ENCODE measurements at places on chromosomes 3 and 15. TPM values are rescaled to one million over a fixed set of nuclear protein-coding genes. Genes with fewer than 3 reads are reported as not detected.

DNA sequence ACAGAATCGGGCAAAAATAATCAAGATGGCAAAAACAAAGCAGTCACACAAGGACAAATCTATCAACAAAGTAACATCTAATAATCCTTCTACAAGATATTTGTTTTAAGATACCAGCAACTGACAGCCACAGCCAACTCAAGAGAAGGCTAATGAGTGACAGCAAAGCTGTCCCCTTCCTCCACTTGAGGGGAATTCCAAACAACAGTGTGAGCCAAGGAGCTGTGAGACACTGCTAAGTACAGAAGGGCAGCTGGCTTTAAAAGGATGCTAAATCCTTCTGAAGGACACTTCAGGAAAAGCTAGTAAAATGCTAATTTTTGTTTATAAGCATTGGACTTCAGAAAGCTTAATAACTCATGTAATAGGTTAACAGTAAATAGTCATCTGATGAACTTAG is 120.3 kb upstream of the GOLGA8J start:
- DNase-seq = no peak

DNA sequence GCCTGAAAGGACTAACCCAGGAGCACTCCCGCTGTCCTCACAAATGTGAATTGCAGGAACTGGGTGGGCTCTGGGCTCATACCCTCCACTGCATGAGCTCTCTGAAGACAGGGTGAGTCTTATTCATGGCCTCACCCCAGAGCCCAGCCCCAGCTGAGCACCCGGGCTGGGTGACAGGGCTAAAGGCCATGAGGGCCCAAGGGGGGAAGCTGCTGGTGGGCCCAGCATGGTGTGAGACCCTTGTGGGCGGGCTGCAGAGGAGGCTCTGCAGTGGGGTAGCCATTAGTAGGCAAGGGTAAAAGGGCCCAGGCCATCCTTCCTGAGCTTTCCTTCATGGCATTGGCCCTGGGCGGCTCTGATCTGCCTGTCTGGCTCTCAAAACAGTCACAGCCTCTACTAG is 30.3 kb downstream of the SRPRB start:
- no peak for DNase-seq

The SLC38A3 gene
- polyA plus RNA-seq = not detected

DNA sequence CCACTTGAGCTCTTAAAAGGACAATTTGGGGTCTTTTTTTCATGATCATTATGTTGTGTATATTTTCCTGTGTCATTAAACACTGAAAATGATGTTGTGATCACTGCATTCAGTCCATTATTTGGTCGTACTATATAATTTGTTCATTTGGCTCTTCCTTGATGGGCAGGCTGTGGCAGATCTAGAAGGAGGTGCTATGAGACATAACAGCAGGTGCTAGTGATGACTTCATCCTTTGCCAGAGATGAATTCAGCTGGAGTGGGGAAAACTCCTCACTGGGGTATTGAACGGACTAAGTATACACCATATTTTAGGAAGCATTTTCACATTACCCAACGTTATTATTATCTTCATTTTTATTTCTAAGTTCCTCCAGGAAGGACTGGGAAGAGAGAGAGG is 12.0 kb downstream of the CMTM7 start:
- peak; percentile 69 for DNase-seq

The RPUSD2 gene
- 17.9 TPM for polyA plus RNA-seq

DNA sequence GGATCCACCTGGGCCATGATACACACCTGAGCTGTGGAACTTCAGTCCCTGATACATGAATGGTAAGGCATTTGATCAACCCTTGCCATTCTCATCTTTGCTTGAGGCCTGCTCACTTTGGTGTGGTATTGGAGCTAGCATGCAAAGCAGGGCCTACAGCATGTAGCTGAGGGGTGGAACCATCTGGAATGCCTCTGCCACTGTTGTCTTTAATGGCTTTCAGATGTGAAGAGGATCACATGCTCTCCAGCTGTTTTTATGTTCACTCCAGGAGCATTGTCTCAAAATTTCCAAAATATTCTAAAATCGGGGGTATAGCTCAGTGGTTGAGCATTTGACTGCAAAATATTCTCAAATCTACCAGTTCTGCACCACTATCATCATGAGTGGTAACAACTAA is 64.4 kb upstream of the PHLDB2 start:
- DNase-seq = no peak

GRCh38 chr3:171691485-171691884 is 118.8 kb downstream of the PLD1 start:
- no peak for DNase-seq

GRCh38 chr3:65551945-65552344 is 486.8 kb downstream of the MAGI1 start:
- no peak for DNase-seq

The NLGN1 gene
- polyA plus RNA-seq = not detected

DNA sequence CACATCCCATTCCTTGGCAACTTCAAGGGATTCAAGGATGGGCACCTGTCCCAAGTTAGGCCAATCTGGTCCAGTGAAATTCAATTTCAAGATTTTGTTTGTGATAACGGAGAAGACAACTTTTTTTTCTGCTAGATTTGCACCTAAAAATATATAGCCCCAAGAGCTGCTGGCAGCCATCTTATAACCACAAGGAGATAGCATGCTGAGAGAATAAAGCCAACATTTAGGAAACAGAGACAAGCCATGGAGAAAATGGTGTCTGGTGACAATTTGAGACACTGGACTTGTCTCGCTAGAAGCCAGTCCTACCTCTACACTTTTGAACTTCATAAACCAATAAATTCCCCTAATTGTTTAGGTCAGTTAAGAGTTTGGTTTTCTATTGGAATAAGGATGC is 5.4 kb downstream of the PARL start:
- no peak for DNase-seq

DNA sequence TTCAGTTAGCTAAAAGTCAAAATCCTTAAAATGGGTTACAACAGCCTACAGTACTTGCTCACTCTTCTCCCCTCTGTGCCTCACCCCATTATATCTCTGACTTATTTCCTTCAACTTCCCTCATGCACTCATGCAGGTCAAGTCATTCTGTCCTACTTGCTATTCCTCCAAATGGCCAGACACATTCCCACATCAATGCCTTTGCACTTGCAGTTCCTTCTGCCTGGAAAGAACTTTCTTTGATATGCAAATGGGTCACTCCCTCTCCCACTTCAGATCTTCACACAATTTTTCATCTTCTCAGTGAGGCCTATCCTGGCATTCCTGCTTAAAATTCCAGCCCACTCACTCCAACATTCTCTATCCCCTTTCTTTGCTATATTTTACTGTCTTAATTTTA is 547.2 kb upstream of the TGFBR2 start:
- DNase-seq = no peak

The SAMD7 gene
- not detected for polyA plus RNA-seq

- DNase-seq = no peak
Measured at GRCh38 chr3:55882006-55882405, 394.9 kb upstream of the WNT5A start.

The DHFR2 gene
- polyA plus RNA-seq = 1.0 TPM

The RTP4 gene
- 0.06 TPM for polyA plus RNA-seq

- DNase-seq = peak; percentile 86
Measured at GRCh38 chr3:59300733-59301132, 250.9 kb upstream of the CFAP20DC start.

DNA sequence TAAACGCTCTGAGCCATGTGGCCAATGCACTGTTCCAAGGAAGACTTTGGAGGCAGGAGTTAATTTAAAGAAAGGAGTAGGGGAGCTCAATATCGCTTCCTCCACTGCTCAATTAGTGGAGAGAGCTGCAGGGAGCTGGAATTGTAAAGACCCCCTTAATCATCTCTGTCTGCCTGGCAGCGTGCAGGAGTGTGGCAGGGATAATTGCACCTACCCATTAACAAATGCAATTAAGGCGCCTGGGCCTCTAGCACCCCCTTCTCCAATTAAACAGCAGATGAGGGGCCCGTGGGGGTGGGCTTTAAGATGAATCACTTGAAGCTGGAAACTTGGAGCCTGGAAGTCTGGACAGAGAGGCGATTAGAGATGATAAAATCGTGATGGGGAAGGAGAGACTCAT is 61.7 kb upstream of the GLCE start:
- DNase-seq = no peak

DNA sequence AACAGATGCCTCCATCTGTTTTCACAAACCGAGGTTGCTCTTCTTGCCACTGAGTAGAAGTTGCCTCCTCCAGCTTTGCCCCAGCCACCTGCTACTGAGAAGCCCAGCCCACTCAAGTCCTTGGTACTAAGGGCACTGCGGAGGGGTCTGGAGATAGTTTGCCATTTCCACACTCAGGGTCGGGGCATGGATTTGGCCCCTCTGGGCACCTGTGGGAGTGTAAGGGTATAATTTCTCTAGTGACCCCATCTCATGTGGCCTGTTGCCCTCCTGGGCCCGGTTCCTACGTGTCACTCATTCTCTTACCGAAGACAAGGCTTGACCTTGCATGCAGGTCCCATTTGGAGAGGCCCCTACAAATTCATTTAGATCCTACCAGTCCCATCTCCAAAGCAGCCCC is 79.0 kb downstream of the THSD4 start:
- no peak for DNase-seq

All from foreskin keratinocyte (primary cell).